Hair follicular keratinocyte (primary cell): ENCODE measurements at places on chromosomes 7 and 10. TPM values are rescaled to one million over a fixed set of nuclear protein-coding genes. Genes with fewer than 3 reads are reported as not detected.

GNAT3 gene
- total RNA-seq = not detected in 2 replicates

CPN1 gene
- not detected in 2 replicates for total RNA-seq

TMEM270 gene
- total RNA-seq = not detected in 2 replicates

SH2D4B gene
- total RNA-seq = not detected in 2 replicates

CCL26 gene
- not detected in 2 replicates for total RNA-seq

HOXA3 gene
- total RNA-seq = 2.1 and 4.0 TPM in 2 replicates

GPR85 gene
- total RNA-seq = 0.34 TPM in 1 of 2 replicates, not detected in the other

ACSL5 gene
- 0.08 TPM in 1 of 2 replicates, not detected in the other for total RNA-seq
